ENCODE measurements at places on chromosomes 6 and 20.

- DNase-seq = no peak
These were observed 206.0 kb downstream of the HAO1 start for GRCh38 chr20:7734216-7734615.

DNA sequence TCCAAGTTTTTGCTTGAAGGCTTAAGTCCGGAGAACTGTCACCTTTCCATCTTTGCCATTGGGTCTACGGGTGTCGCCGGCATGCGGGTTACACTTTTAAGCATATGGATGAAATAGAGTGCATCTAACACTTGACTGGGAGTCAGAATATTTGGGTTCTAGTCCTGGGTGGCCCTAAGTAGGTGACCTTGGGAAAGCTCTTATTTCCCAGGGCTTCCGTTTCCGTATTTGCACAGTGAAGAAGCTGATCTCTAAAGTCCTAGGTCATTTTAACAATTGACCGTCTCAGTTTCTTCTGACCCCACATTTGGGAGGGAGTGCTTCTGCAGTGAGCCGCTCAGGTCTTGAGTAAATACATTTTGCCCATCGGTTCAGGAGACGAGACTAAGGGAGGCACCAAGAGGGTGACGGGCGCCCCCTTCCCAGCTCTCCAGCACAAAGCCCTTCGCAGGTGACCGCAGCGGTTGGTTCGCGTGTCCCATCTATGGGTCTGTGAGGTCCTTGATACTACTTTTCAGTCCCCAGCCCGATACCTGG lies 651 bp upstream of the BLTP3A start:
- DNase-seq = no peak

GRCh38 chr20:39009348-39009747 lies 47.2 kb downstream of the DHX35 start:
- DNase-seq = no peak

DNA sequence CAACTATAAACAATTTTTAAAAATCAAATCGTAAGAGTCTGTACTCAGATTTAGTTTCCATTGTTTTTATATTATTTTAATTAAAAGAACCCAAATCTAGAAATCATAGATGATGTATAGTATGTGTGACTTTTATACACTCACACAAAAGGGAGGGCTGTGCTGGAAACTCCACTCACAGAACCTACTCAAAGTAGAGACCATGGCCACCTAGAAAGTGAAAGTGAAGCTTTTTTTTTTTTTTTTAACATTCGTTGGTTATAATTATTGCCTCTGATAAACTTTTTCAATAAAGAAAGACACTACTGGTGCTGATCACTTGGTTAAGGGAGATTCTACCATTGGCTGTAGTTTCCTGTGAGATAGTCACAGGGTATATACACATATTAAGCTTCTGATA lies 37.9 kb upstream of the PRL start:
- no peak for DNase-seq

DNA sequence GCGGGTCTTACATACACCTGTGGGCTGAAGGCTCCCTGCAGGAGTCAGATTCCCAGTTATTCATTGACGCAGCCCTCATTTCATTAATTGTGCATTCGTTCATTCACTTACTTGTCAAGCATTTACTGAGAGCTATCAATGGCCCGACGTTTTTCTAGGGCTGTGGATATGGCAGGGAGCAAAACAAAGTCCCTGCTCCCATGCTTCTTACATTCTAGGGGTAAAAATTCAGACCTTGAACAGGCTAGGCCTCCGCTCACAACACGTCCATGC lies 369 bp upstream of the NSFL1C start:
- no peak for DNase-seq

DNA sequence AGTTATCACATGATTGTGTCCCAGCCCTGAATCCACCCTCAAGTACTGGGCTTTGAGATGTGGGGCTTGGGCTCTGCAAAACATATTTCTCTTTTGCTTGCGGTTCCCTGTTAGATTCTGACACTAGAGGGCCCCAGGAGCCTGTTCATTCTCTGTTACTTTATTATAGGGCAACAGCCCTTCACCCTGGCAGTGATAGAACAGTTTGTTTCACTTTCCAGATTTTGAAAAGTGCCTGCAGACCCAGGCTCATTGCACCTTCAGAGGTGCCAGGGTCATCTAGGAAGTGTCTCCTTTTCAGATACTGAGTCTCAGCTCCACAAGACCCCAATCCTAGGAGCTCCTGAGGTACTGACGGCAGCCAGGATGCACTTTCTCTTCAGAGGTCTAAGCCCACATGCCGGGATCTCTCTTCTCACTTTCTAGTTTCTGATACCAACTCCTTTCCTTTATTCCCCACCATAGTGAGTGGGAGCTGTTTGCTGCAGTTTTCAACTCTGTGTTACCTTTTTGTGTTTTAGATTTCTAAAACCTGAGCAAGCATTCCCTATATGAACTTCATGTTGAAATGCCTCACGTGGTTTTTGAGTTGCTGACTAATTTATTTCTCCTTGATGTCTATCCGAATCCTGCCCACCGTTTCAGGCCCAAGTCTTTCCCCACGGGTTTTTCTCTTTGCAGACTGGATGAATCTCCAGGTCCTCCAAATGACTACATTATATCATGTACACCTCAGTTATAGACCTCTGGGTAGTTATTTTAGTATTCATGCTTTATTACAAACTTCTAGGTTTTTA lies 10.9 kb downstream of the ABT1 start:
- DNase-seq = peak; percentile 64

- no peak for DNase-seq
These were observed 14.6 kb downstream of the PDYN start for GRCh38 chr20:1979106-1979778.

- no peak for DNase-seq
These were observed 23.4 kb upstream of the MCM3 start for GRCh38 chr6:52307900-52308372.

DNA sequence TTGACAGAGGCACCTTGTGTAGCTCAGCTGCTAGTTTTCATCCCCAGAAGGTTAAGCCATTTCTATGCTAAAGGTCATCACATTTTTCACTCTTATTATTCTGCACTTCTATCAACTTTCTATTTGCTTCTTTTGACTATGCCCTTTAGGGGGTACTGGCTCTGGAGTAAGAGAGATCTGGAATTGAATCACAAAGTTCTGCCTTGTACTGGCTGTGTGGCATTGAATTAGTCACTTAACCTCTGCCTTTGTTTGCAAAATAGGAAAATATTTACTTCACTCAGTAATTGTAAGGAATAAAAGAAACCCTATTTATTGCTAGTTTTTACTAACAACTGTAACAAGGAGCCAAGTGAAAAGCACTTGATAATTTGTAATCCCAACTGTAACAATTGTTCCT lies 56.8 kb upstream of the MTRF1L start:
- DNase-seq = no peak

- no peak for DNase-seq
These were observed 2.1 kb downstream of the FAM217B start for GRCh38 chr20:59942245-59942644.

- DNase-seq = peak; percentile 59
These were observed 482 bp downstream of the DDR1 start for GRCh38 chr6:30884521-30885480.

DNA sequence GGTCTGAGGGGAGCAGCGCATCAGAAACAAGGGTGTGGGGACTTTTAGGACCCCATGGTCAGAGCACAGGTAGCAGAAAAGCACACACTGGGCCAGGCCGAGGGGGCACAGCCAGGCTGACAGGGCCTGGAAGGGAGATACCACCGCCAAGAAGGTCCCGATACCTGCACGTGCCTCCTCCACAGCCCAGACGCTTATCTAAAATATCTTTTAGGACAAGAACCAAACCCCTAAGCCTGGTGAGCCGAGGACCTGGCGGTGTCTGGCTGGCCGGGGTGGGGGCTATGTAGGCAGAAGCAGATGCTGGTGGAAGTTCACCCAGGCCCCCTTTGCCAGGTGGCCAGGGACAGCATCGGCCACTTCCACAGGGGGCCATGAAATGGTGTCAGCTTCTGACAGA lies 89.3 kb downstream of the CDC5L start:
- no peak for DNase-seq

GRCh38 chr6:89148016-89148750 lies 2.3 kb downstream of the PM20D2 start:
- no peak for DNase-seq

GRCh38 chr6:104349191-104349590 lies 510.5 kb downstream of the HACE1 start:
- no peak for DNase-seq

GRCh38 chr6:18746727-18747126 lies 359.6 kb downstream of the RNF144B start:
- no peak for DNase-seq

GRCh38 chr6:30990422-30991086 lies 7.0 kb downstream of the MUC21 start:
- DNase-seq = no peak

DNA sequence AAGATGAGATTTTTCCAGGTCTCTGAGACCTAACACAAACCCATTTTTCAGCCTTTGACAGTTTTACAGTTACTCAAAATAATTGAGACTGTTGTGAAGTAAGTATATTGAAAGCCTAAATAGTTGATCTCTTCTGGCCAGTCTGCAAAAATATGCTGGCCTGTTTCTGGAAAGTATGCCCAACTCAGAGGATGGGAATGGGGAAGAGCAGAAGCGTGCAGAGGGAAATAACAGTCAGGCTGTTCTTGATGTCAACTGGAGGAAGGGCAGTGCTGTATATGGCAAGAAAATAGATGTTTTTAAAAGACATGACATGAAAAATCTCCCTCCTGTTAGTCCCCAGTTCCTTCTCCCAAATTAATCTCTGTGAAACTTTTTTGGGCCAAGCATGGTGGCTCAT lies 3.8 kb downstream of the GID8 start:
- no peak for DNase-seq

DNA sequence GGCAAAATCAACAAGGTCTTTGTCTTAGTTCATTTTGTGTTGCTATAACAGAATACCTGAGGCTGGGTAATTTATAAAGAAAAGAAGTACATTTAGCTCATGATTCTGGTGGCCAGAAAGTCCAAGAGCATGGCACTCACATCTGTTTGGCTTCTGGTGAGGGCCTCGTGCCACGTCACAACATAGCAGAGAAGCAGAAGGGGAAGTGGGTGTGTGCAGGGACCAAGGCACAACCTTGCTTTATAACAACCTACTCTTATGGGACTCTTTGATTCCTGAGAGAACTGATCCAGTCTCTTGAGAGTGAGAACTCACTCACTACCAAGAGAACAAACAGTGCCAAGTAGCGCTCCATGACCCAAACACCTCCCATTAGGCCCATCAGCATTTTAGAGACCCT lies 25.4 kb downstream of the GABRR2 start:
- no peak for DNase-seq

DNA sequence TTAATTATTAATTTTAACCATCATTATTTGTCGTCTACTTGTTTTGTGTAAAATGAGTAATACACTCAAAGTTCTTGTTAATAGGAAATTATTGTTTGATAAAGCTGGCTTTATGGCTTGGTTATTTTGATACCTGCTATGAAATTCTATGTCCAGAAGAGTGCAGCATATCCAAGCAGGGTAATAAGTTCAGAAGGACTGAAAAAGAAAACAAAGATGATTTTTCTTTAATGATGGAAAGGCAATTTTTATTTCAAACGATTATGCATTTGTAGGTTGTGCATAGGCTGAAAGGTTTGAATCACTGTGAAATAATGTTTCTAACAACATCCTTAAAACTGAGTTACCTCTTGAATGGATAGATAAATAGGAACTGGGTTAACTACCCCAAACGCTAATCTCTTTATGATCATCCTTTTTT lies 1.4 kb upstream of the MAN1A1 start:
- DNase-seq = no peak

GRCh38 chr6:15420959-15421438 lies 175.1 kb downstream of the JARID2 start:
- DNase-seq = no peak

DNA sequence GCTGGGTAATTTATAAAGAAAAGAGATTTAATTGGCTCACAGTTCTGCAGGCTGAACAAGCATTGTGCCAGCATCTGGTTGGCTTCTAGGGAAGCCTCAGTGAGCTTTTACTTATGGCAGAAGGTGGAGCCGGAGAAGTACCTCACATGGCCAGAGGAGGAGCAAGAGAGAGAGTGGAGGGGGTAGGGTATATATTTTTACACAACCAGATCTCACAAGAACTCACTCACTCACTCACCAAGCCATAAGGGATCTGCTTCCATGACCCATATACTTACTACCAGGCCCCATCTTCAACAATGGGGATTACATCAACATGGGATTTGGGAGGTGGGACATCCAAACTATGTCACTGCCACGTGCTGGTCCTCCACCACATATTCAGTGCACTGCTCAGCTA lies 152.6 kb upstream of the PRND start:
- no peak for DNase-seq

GRCh38 chr6:75932067-75932466 lies 140.4 kb downstream of the IMPG1 start:
- DNase-seq = peak; percentile 10

- DNase-seq = no peak
These were observed 42.0 kb downstream of the RNF217 start for GRCh38 chr6:125004198-125004597.

- DNase-seq = no peak
These were observed 43.9 kb downstream of the PIGU start for GRCh38 chr20:34632870-34633452.

- DNase-seq = no peak
These were observed 27.9 kb upstream of the NT5E start for GRCh38 chr6:85421972-85422371.

DNA sequence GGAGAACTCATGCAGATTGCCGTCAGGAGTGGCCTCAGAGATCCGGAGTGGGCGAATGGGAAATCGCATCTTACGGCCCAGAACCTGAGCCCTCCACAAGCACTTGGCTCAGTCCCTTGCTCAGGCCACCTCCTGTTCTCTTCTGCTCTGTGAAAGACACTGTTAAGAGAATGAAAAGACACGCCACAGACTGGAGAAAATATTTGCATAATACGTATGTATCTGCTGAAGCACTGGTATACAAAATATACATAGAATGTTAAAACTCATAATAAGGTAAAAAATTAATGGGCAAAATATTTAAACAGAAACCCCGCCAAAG lies 838 bp upstream of the POM121L2 start:
- no peak for DNase-seq

DNA sequence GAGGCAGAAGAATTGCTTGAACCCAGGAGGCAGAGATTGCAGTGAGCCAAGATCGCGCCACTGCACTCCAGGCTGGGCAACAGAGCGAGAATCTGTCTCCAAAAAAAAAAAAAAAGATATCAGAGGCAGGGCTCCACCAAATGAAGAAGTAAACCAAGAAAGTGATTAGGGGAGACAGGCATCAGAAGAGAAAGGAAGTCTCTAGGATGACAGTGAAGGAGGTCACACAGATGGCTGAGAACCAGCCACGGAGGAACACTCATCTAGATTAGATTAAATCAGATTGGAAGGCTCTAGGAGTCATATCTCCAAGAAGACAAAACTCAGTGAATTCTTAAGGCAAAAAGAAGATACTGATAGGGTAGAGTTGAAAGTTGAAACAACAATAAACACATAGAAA lies 102.2 kb upstream of the CCDC28A start:
- no peak for DNase-seq

- no peak for DNase-seq
These were observed 15.7 kb upstream of the MYT1 start for GRCh38 chr20:64148581-64148980.

- no peak for DNase-seq
These were observed 88.4 kb downstream of the HACE1 start for GRCh38 chr6:104771258-104771832.

Data from stimulated activated naive CD8-positive, alpha-beta T cell treated with anti-CD3 and anti-CD28 coated beads, Interleukin-15, amount 100 ng/mL, for 72 hours (primary cell).